ENCODE measurements at places on chromosomes 7 and 10.

DNA sequence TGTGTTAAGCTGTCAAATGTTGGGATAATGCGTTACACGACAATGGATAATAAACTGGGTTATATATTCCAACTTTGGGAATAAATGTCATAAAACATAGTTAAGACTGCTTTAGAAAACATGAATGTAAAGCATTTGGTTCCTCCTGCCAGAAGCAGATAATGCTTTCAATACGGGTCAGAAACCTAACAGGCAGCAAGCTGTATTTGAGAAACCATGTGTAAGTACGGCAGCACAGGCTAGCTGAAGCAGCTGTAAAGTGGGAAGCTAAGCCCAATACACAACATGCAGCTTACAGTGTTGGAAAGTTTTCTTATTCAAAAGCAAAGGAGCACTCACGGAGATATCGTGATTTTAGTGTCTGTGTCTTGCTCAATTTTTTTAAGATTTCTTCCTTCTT, 46.5 kb downstream of the MALSU1 start:
- DNase-seq: no peak

DNA sequence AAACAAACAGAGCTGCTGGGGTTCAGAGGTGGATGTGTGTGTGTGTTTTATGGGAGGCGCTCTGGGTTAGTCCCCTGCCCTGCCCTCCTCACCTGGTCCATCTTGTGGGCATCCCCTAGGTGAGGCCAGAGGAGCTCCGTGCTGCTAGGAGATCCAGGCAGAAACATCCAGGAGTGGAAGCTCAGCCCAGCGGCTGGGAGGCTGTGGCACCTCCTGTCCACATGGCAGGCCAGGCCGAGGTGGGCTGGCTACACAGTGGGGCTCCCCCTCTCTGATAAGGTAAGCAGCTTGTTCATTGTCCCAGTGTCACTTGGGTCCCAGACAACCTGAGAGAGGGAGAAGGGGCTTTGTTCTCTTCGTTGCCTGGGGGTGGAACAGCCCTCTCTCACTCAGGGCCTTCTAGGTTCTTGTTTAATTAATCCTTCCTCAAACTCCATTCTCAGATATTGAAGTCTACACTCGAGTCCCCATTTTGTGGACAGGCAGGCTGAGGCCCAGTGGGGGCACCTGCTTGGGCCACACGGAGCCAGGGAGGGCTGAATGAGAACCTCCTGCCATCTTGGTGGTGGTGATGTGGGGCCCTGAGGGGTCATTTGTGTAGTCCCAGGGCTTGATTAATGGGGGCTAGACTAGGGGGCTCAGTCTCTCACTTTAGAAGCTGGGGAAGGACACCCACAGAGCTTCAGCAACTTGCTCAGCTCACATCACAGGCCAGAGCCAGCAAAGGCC, 216.8 kb upstream of the GPR26 start:
- no peak for DNase-seq

GRCh38 chr10:99234791-99235657, 628 bp downstream of the HPSE2 start:
- DNase-seq: no peak

DNA sequence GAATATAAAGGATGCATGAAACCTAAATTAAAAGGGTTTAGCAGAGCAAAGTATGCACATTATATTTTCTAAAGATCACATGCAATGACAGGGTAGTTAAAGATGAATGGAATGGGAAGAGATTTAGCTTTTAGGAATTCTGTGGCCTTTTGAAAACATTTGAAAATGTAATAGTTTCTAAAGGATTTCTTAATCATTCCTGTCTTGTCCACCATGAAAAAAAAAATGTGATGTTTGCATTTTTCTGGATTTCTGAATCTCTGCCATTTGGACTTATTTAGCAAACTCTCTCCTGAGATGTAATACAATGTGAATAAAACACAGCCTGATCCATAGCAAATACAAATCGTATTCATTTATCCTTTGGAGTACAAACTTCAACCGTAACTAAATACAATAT, 126.6 kb upstream of the RAB11FIP2 start:
- DNase-seq: no peak

GRCh38 chr7:149580328-149580727, 82.7 kb upstream of the ZNF746 start:
- no peak for DNase-seq

GRCh38 chr10:126315494-126316177, 72.6 kb downstream of the ADAM12 start:
- DNase-seq: no peak

GRCh38 chr7:102287111-102287980, 678 bp downstream of the SH2B2 start:
- no peak for DNase-seq

DNA sequence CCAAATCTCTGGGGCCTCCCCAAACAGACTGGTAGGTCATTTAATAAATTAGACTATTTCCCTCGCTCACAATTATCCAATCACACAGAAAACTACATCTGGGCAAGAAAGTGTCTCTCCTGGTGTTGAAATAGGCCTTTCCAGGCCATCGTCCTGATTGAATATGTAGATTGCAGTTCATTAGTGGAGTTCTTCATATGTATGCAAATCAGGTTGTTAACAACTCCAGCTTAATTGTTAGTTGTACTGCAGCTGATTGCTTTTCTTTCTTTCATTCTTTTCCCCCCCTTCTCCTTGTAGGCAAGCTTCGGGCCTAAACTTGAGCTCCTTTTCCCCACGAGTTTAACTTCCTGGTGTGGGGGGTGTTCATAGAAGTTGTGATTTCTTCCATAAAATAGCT, 359.1 kb upstream of the GALNT17 start:
- no peak for DNase-seq

DNA sequence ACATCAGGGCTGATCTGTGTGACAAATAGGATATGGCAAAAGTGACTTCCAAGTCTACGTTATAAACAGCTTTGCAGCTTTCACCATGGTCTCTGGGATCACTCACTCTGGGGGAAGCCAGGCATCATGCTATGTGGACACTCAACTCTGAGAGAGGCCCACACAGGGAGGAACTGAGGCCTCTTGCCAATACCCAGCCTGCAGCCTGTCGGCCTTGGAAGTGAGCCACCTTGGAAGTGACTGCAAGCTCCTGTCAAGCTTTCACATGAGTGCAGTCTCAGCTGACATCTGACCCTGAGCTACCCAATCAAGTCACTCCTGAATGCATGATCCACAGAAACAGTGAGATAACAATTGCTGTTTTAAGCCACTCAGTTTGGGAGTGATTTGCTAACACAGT, 56.5 kb downstream of the MMRN2 start:
- DNase-seq: no peak

DNA sequence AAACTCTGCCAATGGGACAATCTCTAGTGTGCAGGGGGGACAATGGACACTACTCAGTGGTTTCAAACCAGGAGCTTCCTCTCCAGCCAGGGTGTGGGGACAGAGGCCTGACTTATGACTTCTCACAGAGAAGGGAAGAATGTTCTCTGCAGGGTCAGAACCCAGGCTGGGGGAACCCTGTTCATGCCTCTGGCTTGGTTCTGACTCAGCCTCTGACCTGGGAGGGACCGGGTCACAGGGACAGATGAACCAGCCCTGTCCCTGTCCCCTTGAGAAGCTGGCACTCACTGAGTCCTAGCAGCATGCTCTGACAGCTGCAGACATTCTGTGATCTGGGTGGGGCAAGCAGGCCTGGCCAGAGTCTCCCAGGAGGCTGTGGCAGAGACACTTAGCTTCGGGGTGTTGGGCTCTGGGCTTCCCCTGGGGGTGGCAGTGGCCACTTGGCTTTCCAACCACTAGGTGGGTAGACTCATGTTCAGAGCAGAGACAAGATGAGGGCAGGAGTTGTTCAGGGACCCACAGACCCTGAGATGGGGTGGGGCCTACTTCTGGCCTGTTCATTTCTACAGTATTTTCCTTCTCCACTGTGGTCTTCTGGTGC, 13.6 kb downstream of the TSPAN15 start:
- DNase-seq: no peak

DNA sequence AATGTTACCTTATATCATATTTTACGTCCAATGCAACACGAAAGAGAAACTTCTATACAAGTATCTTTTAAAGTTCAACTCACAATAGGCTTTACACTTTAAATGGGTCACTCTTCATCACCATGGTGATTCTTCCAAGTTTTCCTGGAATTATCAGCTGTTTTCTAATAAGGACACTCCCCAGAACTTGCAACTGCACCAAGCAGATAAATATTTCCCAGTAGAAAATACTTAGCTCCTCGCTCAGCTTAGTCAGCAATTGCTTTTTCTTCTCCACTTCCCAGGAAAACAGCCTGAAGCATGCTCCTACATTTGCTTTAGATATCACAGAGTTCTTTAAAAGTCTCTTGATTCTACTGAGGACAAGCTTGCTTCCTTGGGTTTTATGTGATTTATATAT, 25.7 kb upstream of the ADD3 start:
- DNase-seq: no peak

GRCh38 chr7:43501870-43502269, 81.0 kb upstream of the STK17A start:
- no peak for DNase-seq

DNA sequence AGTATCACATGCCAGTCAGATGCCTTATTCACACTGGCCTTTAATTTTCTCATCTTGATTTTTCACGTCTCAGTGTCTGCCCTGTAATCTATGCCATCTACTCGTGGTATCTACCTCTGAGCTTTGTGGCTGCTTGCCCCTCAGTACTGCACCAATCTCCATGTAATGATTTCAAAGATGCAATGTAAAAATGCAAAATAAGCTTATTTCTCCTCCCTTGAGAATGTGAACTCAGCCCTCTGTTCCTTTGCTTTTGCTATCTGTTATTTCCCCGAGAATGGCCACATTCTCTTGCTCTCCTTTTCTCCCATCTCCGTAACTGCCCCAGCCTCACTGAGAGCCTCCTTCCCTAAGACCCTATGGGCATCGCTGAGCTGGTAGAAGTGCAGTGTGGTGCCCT, 317.5 kb downstream of the SFMBT2 start:
- no peak for DNase-seq

DNA sequence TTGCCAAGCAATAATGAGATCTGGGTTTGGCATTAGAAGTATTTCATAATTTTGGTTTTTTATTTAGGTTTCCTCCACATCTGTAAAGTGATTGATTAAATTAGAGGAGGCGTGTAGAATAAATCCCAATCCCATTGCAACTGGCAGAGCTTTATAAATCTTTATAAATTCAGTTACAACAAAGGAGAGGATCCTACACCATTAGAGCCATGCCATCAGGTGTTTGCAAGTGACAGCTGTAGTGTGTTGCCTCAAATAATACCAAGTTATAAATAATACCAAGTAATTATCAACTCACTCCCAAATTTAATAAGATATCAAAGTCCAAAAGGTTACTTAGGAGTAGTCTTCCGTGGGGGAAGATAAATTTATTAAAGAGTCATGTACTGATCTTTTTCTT, 62.2 kb downstream of the PODXL start:
- no peak for DNase-seq

DNA sequence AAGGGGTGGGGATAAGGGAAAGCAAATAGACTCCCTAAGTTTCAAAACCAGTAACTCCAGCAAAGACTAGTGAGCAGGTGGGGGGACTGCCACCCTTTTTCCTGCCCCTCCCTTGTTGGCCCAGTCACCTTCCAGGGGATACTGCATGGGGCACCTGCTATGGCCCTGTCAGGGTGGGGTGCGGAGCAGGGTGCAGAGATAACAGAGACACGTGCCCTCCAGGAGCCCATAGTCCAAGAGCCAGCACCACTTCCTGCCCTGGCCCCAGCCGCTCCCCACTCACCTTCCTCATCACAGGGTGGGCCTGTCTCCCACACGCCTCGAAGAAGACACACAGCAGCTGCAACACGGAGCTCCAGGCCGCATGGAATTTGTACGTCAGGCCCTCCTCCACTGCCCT, 20.6 kb downstream of the RRP12 start:
- DNase-seq: no peak

DNA sequence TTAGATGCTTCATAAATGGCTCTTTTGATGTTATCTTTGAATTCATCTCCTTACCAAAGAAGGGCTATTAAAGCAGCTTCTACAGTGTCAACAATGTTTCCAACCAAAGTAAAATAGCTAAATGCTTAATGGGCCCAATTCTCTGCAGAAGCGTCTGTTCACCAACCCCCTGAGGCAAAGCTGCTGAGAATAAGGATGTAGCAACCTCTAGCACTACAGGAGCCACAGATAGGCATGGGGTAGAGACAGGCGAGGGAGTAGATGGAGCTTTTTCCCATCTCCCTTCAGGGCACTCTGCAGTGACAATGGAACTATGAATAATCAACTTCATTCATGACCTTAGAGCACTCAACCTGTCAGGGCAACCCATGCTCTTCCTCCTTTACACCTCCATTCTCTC, 134.1 kb downstream of the FZD1 start:
- DNase-seq: no peak

DNA sequence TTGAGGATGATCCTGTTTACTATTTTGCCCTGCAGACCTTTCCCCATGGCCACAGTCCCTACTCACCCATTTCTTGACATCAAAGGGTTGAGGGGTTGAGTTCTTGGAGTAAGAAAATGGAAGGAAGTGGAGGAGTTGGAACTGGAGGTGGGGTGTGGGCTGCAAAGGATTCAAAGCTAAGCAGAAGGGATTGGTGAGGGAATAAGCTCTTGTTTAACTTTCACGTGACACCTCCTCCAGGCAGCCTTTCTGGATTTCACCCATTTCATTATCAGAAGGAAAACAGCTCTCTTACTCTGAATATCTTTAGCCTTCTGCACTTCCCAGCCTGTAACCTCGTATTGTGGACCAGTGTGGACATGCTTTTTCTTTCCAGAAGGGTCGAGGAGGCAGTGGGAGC, 13.7 kb downstream of the MOSPD3 start:
- no peak for DNase-seq

DNA sequence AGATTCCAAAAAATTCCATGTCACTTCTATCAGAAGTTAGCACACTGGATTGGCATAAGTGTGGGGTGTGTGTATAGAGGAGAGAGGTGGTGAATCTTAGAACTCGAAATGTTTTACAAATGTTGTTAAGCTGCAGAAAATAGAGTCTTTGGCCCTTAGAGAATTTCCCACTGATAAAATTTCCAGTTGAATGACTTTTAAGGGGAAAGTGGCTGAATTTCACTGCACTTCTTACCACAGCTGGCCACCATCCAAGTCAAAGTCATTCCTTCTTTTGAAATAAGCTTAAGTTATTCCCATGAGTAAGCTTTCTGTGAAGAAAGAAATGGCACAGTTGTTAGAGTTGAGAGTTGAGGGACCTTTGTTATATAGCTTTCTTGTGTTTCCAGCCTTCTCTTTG, 13.9 kb downstream of the VCL start:
- DNase-seq: no peak

- DNase-seq: no peak
Measured at GRCh38 chr10:30353851-30354250, 4.8 kb upstream of the MTPAP start.

DNA sequence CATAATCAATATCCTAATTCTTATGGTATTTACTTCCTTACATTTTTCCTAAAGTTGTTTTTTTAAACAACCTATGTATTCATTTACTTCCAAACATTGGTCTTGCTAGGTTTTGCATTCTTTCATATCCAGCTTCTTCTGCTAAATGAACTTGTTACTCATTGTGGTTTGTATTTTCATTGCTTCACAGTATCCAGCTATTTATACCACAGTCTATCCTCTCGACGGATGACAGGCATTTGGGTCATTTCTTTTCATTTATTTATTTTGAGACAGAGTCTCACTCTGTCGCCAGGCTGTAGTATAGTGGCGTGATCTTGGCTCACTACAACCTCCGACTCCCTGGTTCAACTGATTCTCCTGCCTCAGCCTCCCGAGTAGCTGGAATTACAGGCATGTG, 66.8 kb downstream of the CCDC6 start:
- no peak for DNase-seq

- DNase-seq: no peak
Measured at GRCh38 chr7:65988084-65988483, 6.1 kb upstream of the GUSB start.
